ENCODE measurements at places on chromosomes 5 and 9.

DNA sequence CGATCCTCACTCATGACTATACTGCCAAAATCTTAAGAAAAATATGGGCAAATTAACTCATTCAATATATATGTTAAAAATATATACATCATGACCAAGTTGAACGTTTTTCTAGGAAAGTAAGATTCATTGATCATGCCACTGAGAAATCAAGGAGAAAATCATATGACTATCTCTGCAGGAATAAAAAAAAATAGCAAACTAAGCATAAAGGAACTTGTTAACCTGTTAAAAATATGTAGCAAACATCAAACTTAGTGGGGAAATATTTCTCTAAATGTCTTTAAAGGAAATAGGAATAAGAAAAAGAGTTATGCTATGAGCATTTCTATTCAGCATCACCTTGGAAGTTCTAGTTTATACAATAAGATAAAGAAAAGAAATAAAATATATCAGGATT is 302.4 kb downstream of the GLIS3 start:
- no peak for DNase-seq

- no peak for DNase-seq
Measured at GRCh38 chr9:133716564-133717112, 21.5 kb downstream of the SARDH start.

GRCh38 chr9:137165250-137165836 is 4.5 kb downstream of the LRRC26 start:
- no peak for DNase-seq

GRCh38 chr5:17228821-17229291 is 11.4 kb downstream of the BASP1 start:
- no peak for DNase-seq

GRCh38 chr9:134259708-134260107 is 66.5 kb upstream of the RXRA start:
- DNase-seq, result no peak

All from activated T-helper 1 cell treated with Interleukin-2 at 50 U/mL for 16 hours (primary cell).